LHCN-M2 (cell line): ENCODE measurements at places on chromosomes 7 and 10.

GRCh38 chr10:80356989-80357850 lies 639 bp downstream of the DYDC2 start:
- DNase-seq = no peak

GRCh38 chr7:36887233-36887632 lies 162.9 kb upstream of the AOAH start:
- DNase-seq = no peak

- DNase-seq = no peak
Observed at GRCh38 chr10:60967260-60967659, 23.3 kb upstream of the RHOBTB1 start.

DNA sequence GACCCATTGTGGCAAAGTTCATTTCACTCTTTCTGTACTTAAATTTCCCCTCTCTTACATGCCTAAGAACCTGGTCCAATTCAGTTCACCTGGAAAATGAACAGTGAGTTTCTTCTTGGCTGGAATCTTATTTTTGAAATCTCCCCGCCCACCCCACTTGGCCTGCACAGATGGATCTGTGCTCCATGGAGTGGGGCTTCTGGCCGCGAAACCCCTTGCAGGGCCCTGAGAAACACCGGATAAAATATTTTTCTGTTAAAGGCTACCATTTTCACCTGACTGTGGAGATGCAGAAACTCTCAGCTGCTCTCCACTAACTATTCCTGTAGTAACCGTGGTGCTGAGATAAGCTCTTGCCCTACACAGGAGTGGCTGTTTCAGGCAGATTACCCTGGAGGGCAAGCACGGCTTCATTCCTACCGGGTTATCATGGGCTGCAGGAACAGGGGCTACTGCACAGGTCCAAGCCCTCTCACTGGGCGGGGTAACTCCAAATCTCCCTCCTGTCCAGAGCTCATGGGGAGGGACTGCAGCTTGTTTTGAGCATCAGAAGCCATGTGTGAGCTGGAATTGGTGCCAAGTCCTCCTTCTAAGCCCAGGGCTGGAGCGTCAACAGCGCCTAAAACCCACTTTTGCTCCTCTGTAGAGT lies 118.9 kb downstream of the PRPF18 start:
- peak; percentile 14 for DNase-seq

GRCh38 chr10:20146004-20146403 lies 329.8 kb downstream of the PLXDC2 start:
- DNase-seq = no peak

- DNase-seq = no peak
Observed at GRCh38 chr7:5248201-5248885, 34.4 kb upstream of the SLC29A4 start.

DNA sequence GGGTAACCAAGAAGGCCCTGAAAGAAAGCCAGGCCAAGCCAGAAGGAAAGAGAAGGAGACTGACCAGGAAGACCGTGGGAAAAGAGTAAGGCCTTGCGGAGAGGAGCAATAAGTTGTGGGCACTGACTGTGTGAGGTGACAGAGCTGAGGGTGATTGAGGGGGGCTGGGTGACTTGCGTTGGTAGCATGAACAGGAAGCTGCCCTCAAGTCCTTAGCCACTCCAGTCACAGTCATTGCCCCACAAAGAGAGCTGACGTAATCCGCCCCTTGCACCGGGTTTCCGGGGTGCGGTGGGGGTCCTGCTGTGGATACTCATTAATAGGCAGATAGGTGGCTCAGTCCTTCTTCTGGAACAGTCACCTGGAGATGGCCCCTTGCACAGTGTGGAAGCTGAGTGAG lies 16.1 kb upstream of the DMBT1 start:
- no peak for DNase-seq

- no peak for DNase-seq
Observed at GRCh38 chr7:142131439-142132185, 20.1 kb downstream of the MGAM2 start.

- peak; percentile 86 for DNase-seq
Observed at GRCh38 chr10:3774814-3775695, 10.0 kb downstream of the KLF6 start.

- DNase-seq = no peak
Observed at GRCh38 chr7:130263130-130263529, 3.5 kb upstream of the CPA2 start.

GRCh38 chr10:93746844-93747284 lies 10.9 kb upstream of the LGI1 start:
- DNase-seq = peak; percentile 95

DNA sequence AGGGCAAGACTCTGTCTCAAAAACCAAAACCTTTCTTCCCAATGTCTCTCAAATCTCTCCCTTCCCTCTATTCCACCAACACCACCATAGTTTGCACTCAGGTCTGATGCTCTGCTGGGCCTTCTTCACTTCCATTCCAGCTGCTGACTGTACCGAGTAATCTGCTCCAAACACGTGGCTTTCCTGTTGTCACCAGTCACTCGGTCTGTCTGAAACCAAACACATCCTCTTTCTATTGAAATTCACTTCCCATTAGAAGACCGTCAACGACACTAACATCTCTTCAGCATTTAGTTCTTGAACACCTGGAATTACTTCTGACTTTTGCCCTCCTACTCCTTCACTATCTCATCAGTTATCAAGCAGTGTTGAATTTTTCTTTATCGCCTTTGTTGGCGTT lies 4.7 kb upstream of the NRF1 start:
- no peak for DNase-seq

DNA sequence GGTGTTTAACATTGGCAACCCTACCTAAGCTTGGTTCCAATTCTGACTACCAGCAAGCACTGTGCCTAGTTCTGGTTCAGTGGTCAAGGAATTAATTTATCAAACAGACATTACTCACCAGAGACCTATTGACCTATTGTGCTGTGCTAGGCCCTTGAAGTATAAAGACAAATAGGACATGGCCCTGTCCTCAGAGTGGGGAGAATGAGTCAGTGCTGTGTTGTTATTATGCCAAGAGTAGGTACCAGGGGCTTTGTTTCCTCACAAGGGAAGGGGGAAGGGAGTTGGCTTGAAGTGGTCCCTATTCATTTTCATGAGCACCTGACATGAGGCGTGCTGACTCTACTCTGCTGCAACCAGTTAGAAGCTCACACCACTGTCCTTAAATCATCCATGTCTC lies 62.6 kb upstream of the PLPP4 start:
- peak; percentile 23 for DNase-seq

- no peak for DNase-seq
Observed at GRCh38 chr10:106513352-106513771, 651.1 kb downstream of the SORCS1 start.

- DNase-seq = no peak
Observed at GRCh38 chr7:95454438-95455045, 19.7 kb upstream of the PON2 start.

GRCh38 chr7:4073052-4073451 lies 609.0 kb upstream of the FOXK1 start:
- DNase-seq = no peak

DNA sequence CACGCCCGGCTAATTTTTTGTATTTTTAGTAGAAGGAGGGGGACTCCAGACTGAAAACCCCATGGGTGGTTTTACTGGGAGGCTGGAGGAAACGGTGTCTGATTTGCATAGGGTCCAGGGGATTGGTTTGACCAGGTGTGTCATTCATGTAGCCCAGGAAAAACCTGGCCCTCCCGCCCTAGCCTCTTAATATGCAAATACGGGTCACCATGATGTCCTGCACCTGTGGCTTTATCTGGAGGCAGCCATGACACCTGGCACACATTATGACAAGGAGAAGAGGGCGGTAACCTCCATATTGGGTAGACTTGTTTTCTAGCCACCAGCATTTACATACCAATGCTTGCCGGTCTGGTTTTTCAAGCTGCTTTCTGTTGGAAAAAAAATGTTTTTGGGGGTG lies 68.0 kb downstream of the TRIL start:
- no peak for DNase-seq

GRCh38 chr7:4100691-4101090 lies 581.4 kb upstream of the FOXK1 start:
- no peak for DNase-seq

DNA sequence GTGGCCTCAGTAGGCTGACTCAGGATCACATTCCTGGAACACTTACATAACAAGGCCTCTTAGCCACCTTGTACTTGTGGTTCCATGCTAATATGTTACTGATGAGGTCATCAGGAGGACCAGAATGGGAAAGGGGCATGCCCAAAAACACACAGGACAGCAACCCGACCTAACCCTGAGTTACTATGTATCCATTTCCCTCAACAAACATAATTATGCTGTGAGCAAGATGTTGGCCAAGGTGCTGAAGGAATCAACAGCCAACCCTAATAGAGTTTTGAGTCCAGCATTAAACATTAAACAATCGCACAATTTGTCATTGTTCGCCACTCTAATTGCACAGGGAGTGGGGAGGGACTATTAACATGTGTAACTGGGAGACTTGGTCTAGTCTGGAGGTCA lies 129.4 kb downstream of the PLPP4 start:
- peak; percentile 8 for DNase-seq

DNA sequence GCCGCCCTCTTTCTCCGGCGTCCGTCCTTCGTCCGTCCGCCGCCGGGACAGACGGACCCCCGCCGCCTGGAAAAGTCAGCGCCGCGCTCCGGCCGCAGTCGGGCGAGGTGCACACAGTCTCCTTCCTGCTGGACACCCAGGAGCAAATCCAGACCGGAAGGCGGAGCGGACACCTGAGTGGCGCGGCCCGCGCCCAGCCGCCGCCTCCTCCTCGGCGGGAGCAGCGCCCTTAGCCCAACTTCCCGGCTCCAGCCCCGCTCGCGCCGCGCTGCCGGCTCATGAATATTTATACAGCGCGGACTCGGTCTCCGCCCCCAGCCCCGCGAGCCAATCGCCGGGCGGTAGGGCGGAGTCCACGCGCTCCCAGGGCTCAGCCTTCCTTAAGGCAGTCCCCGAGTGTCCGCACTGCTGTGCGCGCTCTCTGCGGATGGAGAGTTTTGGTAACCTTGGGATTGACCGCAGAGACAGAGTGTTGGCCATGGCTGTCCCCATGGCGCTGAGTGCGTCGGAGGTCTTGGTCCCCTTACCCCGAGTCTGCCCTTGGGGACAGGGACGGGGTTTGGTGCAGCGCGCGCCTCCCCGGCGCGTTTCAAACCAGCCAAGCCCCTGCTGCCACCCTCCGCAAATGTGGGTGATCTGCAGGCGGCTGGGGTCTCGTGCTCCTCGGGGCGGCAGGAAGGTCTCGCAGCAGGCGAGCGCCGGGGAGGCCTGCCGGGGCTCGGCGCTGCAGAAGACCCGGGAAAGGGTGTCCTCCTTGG lies at the start of gene FZD8:
Gene FZD8, minus strand, starts transcription at position 262 of the 758 bp plus-strand sequence. CDS start 867 bp downstream, outside the sequence.
- peak; percentile 86 for DNase-seq

- DNase-seq = no peak
Observed at GRCh38 chr7:77501192-77501515, 35.9 kb upstream of the PTPN12 start.

GRCh38 chr10:50343702-50344331 lies 92.5 kb upstream of the ASAH2 start:
- no peak for DNase-seq

GRCh38 chr10:133274751-133275683 lies 1.7 kb downstream of the ADAM8 start:
- no peak for DNase-seq

DNA sequence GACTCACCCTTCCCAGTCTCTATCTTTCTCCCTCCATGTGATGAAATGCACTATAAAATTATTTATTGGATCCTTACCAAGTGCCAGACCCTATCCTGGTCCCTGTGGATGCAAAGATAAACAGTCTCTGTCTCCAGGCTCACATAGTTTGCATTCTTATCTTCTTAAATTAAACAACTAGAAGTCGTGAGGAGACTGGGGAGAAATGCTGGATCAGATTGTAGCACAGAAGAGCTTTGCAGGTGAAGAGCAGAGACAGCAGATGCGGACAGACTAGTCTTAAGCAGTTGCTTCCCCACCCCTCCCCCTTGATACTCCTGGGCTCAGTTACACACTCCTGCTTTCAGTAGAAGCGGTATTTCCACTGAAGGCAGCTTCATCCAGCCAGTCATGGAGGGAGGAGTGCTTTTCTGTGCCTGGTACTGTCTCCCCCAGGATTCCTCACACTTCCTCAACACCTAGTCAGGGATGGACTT lies 20.8 kb upstream of the CDK1 start:
- no peak for DNase-seq

DNA sequence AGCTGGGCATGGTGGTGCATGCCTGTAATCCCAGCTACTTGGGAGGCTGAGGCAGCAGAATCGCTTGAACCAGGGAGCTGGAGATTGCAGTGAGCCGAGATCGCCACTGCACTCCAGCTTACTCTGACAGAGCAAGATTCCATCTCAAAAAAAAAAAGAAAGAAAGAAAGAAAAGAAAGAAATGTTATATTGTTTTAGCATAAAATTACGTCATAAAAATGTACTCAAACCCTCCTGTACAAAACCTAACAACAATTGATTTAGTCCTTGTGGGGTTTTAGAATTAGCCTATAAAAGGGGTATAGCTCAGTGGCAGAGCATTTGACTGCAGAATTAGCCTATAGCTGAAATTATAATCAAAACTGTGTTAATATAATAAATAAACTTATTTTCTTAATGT lies 27.9 kb downstream of the PIK3AP1 start:
- no peak for DNase-seq

DNA sequence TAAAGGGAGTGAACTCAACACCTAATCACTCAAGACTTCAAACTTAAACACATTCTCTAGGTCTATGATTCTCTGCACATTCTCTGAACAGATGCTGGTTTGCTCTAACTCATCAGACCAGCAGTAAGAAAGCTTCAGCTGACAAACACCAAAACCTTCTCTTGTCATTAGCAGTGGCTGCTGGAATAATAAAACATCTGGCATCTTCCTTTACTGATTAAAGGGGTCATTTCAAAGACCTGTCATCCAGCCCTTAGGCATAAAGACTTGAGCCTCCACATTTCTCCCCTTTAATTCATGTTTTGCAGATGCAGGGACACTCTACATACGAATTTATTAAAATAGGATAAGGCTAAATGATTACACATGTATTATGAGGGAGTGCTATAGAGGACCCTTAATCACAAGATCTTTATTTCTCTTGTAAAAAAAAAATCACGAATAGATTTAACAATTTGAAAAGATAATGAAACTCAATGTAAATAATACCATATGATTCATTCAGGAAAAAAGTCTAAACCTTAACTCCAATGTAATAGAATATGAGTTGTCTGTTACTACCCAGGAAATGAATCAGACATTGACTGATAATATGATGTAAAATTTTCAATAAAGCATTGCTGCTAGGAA lies 152.4 kb upstream of the GNAI1 start:
- DNase-seq = peak; percentile 60

- peak; percentile 95 for DNase-seq
Observed at GRCh38 chr10:24873281-24873683, 79.1 kb downstream of the PRTFDC1 start.

GRCh38 chr7:28104811-28105210 lies 75.8 kb downstream of the JAZF1 start:
- DNase-seq = no peak
